ENCODE measurements at places on chromosomes 2 and 18.
A peak's percentile ranks its signal among the peaks of the same experiment; 100 is the strongest.

DNA sequence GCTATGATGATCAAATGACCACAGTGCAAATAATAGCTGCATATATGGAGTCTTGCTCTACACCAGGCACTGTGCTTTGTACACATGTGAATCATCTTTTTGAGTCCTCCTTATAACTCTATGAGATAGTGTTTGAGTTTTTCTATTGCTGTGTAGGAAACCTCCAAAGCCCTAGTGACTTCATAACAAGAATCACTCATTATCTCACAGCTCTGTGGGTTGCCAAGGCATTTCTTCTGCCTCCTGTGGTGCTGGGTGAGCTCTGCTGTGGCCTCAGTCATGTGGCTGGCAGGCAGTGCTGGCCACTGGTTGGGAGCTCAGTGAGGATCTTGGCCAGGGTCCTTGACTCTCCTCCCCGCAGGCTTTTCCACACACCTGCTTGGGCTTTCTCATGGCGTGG, 153.4 kb downstream of the CAPN13 start:
- DNase-seq, result no peak

DNA sequence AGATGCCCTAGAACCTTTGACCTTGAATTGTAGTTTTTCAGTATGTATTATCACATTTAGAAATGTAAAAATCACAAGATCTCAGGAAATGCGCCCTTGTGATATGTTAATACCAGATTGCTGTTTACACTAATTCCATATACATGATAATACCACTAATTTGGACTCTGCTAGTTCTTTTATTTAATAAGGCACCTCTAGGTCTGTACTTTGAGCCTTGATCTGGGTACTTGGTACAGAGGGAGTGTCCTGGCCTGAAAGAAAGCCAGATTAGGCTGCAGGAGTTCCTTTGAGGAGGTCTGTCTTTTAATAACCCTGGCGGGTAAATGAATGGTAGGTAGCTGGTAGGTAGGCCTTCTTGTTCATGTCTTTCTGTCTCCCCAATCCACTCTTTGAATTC, 26.3 kb downstream of the PLEKHA3 start:
- DNase-seq, result no peak

DNA sequence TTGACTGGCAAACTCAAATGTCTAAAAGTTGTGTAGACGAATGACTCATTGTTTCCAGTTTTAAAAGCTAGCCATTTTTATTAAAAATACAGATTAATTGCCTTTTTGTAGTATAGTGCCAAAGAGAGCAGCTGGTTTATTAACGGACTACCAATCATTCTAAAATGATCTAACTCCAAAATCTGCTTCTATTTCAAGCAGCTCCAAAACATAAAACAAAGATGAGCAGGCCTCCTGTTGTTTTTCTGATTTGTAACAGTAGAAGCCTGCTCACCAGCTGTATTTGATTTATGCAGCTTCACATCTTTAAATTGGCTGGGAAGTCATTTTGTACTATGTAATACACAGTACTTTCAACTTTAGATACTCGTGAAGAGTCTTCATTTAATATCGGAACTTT, 171.8 kb downstream of the UBR3 start:
- no peak for DNase-seq

- no peak for DNase-seq
Observed at GRCh38 chr2:42068571-42069178, 20.9 kb downstream of the PKDCC start.

DNA sequence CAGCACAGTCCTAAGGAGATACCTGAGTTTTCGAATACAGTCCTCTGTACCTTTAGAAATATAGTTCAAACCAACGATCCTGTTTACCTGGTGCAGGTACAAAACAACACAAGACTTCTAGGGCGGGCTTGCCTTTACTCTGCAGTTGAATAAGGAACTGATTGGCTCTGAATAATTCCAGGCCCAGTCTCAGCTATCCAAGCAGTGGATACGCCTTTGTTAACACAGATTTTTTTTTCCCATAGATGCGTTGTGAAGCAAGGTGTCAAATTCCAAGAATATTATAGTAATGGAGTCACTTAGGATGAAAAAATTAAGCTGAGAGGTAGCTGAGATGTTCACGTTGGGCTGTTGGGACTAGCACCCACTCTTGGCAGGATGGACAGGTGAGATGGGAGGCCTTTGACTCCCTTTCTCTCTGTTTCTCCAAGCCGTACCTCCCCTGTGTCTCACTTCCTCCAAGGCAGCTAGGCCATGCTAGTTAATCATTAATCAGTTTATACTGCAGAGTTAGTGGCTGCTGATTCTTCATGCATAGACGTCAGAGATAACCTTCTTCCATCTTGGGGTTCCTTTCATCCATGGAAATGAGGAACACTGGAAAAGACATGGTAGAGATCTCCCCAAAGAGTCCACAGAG, 380.8 kb upstream of the ACVR2A start:
- DNase-seq, result no peak

GRCh38 chr2:28904295-28904694, 9.8 kb downstream of the WDR43 start:
- DNase-seq, result peak; percentile 41

GRCh38 chr2:128317181-128317898, 1.3 kb downstream of the HS6ST1 start:
- no peak for DNase-seq

- no peak for DNase-seq
Observed at GRCh38 chr2:70418514-70418913, 116.6 kb upstream of the FAM136A start.

- DNase-seq, result no peak
Observed at GRCh38 chr2:46537624-46538295, 58.4 kb downstream of the TMEM247 start.

DNA sequence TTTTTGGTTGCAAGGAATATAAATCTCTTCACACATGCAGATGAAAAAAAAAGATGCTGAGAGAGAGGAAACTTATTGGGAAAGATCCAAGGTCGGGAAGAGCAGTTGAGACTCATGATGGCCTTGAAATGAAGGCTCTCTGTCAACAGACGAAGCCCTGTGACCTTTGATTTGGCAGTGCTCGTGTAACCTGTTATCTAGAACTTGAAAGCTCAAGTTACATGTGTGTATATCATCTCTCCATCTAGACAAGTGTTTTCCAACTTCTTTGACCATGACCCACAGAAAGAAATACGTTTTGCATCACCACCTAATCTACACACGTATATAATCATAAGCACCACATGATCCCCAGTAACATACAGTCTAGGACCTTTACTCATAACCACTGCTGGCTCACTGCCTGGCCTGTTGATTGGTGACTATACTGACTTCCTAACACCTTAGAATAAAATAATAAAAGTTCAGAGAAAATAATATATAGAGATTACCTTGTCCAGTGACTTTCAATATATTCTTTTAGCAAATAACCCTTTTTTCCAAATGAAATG, 319.0 kb upstream of the PKDCC start:
- DNase-seq, result no peak

DNA sequence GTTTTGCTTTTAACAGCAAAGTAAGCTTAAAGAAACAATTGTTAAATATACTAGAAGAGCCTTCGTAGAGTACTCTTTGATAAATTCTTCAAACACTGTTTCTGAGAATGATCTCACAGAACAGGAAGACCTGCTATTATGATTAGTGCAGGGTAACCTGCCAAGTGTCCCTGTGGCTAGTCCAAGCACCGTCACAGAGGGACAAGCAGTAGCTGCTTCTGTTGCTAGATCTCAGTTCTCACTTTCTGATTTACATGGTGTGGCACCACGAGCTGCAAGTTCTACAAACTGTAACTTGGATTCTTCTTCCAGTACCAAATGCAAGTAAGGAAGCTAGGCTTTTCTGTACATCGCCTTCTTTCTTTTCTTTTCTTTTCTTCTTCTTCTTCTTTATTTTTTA, 121.5 kb downstream of the PIEZO2 start:
- no peak for DNase-seq

GRCh38 chr2:233801357-233802131, 23.4 kb downstream of the MROH2A start:
- DNase-seq, result peak; percentile 3

DNA sequence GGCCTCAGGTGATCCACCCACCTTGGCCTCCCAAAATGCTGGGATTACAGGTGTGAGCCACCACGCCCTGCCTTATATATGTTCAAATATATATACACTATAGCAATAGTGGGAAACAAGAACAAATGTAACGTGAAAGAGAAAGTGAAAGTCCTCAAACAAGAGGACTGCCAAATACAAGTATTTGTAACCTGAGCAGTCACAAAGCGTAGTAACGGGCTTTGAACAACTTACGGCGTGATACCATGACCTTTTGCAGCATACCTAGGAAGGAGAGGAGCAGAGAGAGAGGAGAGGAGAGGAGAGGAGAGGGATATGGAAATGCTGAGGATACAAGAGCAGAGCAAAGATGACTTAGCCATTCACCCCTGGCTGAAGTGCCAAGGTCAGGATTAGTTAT, 113.8 kb upstream of the RGPD4 start:
- no peak for DNase-seq

DNA sequence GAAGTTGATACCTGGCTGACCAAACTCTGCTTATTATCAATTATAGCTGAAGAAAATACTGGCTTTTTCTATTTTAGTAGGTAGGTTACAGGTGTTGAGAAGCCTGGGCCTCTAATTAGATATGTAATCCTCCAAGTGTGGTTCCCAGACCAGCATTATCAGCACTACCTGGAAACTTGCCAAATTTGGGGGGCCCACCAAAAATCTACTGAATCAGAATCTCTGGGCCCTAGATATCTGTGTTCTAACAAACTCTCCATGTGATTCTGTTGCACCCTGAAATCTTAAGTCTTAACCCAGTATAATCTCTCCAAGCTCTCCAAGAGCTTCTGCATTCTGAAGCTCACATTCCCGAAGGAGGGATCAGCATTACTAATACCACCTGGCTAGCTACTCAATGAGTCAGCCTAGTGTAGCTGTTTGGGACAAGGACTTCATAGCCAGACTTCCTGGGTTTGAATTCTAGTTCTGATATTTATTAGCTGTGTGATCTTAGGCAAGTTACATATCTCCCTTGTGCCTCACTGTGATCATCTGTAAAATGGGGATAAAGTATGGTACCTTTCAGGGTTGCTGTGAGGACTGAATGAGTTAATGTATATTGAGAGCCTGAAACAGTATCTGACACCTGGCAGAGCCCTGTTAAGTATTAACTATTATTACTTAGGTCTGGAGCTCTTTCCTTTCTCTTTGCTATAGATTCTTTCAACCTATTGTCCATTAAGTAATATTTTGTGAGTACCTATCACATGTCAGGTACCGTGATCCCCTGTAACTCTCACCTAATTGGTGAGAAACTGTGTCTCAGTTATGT, 94.1 kb upstream of the CD302 start:
- peak; percentile 59 for DNase-seq

DNA sequence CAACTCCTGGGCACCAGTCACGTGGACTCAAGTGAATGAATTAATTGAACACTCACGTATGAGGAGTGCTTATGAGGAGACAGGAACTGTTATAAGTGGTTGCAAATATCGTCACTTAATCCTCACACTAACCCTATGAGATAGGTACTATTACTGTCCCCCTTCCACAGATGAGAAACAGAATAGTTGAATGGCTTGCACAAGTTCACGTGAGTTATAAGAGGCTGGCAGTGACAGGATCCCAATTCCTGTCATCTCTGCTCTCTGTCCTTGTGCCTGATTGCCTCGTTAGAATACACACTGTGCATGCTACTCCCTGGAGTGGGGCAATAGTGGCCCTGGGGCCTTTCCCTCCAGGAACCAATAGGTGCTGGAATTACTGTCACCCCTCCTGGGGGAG, 253.5 kb downstream of the DYSF start:
- DNase-seq, result no peak

- DNase-seq, result no peak
Observed at GRCh38 chr18:31513189-31513935, 15.4 kb downstream of the DSG2 start.

DNA sequence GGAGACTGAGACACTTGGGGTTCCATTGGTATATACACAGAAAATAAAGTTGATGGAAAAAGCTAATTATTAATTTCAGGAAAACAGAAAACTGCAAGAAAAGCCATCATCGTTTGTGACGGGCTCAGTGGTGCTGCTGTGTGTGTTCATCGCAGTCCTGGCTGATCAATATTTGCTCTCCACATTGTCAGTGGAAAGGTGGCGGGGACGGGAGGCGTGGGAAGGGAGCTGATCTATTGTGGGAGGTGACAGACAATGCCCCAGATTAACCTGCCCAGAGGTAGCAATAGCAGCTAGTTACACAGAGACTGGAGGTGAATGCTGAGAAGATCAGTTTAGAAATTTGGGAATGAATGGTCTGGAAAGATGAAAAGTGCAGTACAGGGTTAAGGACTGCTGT, 50.0 kb upstream of the CTDP1 start:
- no peak for DNase-seq

- no peak for DNase-seq
Observed at GRCh38 chr2:217331523-217332416, 471.9 kb upstream of the TNP1 start.

DNA sequence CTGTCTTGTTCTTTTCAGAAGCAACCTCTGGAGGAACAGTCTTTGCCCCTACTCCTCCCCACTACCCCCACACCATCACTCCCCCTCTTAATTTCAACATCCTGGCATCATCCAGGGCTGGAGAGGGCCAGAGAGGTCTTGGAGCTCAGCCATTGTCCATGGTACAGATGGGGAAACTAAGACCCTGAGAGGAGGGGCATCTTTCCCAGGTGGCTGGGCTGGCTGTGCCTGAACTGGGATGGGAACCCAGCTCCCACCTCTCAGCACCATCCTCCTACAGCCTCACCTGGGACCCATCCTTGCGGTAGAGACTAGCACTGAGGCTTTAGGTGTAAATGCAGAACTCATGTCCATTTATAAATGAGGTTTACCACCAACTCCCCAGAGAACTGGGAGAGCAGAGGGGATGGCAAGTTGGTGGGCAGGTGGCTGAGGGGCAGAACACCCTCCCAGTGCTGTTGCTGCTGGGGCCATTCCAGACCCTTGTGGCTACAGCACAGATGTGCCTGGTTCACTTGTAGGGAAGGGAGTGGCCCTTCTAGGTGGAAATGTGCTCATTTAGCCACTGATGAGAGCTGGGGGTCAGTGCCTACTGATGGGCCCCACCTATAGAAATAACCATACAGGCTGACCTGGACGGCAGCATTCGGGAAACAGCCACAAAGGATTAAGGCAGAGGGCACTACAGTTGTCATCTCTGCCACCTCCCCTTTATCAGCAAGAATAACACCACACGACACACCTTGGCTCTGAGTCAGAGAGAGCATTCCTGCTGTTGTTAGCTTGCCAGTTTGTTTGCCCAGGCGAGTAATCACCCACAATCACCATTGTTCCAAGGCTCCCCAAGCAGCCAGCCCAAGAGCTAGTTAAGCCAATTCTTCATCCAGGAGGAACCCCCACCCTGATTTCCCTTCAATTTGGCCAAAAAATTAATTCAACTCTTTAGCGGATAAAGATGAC, 2.1 kb downstream of the MLPH start:
- no peak for DNase-seq

GRCh38 chr18:22230471-22230945, 61.1 kb downstream of the GATA6 start:
- DNase-seq, result peak; percentile 49

DNA sequence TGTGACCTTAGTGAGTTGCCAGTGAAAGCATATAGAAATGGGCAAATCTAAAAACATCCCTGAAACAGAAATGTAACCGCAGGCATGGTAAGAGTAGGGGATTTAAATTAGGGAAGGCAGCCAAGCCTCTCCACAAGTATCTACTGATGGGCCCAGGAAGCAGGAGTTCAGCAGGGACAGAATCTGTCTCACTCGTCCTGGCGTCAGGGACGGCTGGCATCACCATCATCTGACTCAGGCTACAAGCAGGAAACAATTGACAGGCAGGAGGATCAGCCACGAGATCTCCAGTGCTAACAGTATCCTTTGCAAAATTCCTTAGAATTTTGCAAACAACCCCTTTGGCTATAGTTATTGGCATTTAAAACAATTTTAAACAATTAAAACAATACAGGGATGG, 61.3 kb downstream of the SMAD4 start:
- DNase-seq, result no peak

Data from RKO (cell line).